Activated T-helper 17 cell treated with anti-CD3 and anti-CD28 coated beads, Interleukin-2, amount 50 U/mL, for 72 hours (primary cell): ENCODE measurements at places on chromosomes 13 and 19. TPM values are rescaled to one million over a fixed set of nuclear protein-coding genes. Genes with fewer than 3 reads are reported as not detected.

Gene CCDC8
- total RNA-seq, result not detected

Gene FFAR2
- total RNA-seq, result not detected

DNA sequence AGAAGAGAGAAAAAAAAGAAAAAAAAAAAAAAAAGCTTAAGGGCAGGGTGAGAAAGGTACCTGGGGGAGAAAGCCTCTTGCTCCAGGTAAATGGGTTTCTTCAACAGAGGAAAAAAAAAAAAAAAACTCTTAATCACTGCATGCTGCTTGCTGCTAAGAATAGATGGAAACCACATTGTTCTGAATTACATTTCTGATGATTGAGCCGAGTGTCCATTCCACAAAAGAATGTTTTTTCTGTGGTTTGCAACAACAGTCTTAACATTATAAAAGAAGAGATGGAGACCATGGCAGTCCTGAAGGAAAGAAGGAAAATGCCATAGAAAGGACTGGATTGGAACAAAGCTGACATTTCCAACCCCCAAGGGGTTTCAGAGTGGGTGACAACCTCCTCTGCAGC is 1312.7 kb downstream of the SLITRK1 start:
- ATAC-seq, result no peak

DNA sequence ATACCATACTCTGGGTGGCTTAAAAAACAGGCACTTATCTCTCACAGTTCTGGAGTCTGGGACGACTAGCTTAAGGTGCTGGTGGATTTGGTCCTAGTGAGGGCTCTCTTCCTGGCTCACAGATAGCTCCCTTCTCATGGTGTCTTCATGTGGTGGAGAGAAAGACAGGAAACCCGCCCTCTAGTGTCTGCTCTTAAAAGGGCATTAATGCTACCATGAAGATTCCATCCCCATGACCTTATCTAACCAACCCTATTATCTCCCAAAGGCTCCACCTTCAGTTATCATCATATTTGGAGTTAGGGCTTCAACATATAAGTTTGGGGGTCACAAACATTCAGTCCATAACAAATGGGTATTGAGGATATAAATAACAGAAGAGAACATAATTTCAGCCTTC is 139.4 kb downstream of the HS6ST3 start:
- no peak for ATAC-seq
